ENCODE measurements at places on chromosomes 6 and 20. TPM values are rescaled to one million over a fixed set of nuclear protein-coding genes. Genes with fewer than 3 reads are reported as not detected.

Gene ZBTB46
- 0.13 TPM for polyA plus RNA-seq

Gene LCA5
- polyA plus RNA-seq: 2.5 TPM

Gene RIPOR2
- polyA plus RNA-seq: 36.3 TPM

Gene OR2J1
- not detected for polyA plus RNA-seq

DNA sequence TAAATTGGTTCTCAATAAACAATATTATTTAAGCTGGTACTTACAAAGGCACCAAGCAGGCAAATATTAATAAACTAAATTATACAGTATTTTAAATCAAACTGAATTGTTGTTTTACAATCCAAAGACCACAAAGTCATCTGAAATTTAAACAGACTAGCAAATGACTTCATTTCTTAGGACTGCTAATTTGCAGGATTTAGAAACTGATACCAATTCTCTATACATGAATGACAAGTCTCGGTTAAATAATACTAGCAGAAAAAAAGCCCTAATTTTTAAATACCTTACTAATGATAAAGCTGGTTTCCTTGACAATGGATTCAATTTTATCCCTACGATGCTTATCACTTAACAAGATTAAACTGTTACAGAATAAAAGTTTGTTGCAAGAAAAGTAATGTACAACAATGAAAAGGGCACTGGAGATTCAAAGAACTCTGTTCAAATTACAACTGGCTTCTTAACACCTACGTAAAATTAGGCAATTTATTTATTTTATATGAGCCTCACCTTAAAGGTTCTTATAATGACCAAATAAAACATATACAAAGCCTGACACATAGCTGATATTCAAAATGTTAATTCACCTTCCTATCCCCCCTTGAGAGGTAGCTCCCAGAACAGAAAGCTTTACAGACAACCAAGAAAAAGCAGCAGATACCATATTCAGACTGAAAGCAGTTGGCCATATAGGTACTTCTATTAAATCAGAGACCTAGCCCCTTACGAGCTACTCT, 33.1 kb downstream of the HBS1L start:
- no peak for DNase-seq

DNA sequence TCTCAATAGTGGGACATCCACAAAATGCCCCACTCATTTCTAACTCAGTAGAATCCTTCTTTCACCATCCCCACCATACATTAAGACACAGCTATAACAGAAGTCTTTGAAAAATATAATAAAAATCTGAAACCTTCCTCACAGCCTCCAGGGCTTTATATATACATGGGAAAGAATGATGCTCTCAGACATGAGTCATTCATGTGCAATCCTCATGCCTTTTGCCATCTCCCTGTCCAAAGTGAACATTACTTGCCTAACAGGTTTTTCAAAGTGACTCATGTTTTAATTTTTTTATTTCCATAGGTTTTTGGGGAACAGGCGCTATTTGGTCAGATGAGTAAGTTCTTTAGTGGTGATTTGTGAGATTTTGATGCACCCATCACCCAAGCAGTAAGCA, 162.7 kb downstream of the RALGAPA2 start:
- peak; percentile 23 for DNase-seq

GRCh38 chr20:25606094-25606695, 17.6 kb downstream of the NANP start:
- DNase-seq: no peak

GRCh38 chr6:53378208-53378607, 29.5 kb upstream of the ELOVL5 start:
- DNase-seq: no peak

- no peak for DNase-seq
Observed at GRCh38 chr6:80698459-80698858, 592.0 kb downstream of the BCKDHB start.

DNA sequence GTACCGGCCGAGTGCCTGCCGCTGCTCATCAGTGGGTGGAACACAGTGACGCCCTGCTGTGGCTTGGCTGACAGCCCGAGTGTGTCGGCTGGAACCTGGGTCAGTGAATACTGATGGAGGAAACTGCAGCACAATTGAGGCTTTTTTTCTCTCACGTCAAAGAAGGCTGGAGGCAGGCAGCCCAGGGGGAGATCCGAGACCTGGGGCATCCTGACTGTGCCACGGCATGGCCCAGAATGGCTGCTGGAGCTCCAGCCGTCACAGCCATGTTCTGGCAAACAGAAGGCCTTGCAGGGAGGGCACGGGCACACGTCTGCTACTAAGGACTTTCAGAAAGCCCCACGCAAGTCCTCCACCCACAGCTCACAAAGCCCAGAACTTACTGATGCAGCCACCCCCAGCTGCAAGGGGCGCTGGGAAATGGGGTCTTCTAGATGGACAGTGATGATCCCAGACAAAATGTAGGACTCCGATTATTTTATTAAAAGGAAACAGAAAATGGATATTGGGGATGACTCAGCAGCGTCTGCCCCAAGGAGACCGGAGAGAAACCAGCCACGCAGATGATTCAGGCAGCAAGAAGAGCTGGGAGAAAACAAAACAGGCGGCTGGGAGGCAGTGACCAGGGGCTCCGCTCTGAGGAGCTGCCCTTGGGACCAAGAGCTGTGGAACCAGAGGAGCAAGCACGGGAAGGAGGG, 140.0 kb downstream of the TAF4 start:
- DNase-seq: no peak

DNA sequence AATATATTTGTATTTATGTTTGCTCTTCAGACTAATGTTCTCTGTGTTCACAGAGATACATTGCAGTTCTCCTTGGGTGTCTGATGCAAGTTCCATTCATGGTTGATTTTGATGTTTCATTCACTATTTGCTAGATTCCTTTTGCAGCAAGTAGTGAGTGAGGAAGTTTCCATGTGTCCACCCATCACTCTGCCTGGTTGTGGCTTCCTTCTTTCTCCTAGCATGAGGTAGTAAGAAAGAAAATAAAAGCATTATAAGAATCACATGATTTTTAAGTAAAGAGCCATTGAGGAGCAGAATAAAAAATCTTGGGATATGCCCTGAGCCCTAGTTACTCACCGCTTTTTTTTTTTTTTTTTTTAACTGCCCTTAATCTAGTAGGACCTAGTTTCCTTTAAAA, 8.7 kb downstream of the SASH1 start:
- no peak for DNase-seq

- no peak for DNase-seq
Observed at GRCh38 chr6:81484251-81484650, 268.2 kb downstream of the TENT5A start.

DNA sequence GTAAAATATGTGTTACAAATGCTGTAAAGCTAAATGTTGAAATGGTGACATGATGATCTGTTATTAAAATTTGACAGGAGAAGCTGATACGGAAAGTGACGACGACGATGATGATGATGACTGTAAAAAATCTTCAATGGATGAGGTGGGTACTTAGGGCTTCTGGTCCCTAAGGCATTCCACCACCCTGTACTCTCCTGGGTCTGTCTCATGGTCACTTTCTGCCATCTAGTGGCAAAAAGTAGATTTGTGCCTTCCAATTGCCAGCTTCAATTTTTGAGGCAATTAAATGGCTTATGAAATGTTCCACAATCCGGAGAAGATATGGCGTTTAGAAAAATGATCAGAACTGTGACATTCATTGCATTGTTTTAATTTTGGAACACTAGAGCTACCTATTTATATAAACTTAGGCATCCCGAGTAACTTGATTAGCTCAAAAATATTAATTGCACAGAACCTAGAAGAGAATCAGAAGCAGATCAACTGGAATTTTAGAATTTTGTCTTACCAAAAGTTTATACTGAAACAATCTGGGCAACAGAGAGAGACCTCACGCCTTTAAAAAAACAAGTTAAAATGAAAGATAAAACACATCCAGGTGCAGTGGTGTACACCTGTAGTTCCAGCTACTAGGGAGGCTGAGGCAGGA, 346.5 kb upstream of the PLCB4 start:
- DNase-seq: no peak

GRCh38 chr6:7185561-7185960, 77.8 kb downstream of the RREB1 start:
- DNase-seq: no peak

- DNase-seq: no peak
Observed at GRCh38 chr6:135869857-135870256, 18.4 kb downstream of the PDE7B start.

- no peak for DNase-seq
Observed at GRCh38 chr6:150139533-150139932, 3.3 kb upstream of the PPP1R14C start.

DNA sequence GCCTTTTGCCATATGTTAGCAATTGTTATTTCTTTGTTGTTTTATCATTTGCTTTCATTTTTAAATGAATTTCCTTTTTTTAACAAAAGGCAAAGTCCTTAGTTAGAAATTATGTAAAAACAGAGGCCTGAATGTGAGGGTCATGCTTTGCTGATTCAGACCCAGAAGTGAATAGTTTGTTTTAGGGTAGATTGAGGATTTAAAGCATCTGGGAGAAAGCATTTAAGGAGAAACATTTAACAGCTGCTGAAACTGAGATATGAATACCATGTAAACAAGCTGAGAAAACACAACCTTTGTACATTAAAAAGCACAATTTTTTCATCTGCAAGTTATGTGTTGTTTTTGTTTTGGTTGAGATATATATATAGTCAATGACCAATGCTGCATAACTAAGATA, 8.0 kb downstream of the HTR1B start:
- no peak for DNase-seq

DNA sequence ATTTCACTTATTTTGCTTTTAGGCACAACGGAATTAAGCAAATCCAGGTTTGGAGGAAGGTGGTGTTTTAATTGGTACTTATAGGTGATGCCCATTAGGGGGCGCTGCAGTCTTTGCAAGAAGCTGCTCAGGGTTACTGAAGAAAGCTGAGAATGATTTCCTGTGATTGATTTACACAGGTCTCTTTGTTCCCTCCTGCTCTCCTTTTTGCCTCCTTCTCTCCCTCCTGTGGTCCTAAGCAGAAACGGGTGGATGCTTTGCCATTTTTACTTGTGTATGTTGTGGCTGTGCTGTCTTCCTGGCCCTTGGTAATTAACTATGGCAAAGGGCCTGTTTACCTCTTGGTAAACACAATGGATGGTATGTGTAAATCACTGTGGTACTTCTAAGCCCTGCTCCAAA, 97.8 kb downstream of the ANKS1A start:
- no peak for DNase-seq
